ENCODE measurements at places on chromosomes 16 and 17.

GRCh38 chr17:46124695-46125592, 68.3 kb downstream of the KANSL1 start:
- DNase-seq: no peak

- no peak for DNase-seq
Measured at GRCh38 chr16:70608521-70608920, 37.8 kb upstream of the IL34 start.

- no peak for DNase-seq
Measured at GRCh38 chr17:83100220-83100852, 20.9 kb downstream of the METRNL start.

GRCh38 chr16:80120899-80121521, 419.8 kb upstream of the DYNLRB2 start:
- no peak for DNase-seq

DNA sequence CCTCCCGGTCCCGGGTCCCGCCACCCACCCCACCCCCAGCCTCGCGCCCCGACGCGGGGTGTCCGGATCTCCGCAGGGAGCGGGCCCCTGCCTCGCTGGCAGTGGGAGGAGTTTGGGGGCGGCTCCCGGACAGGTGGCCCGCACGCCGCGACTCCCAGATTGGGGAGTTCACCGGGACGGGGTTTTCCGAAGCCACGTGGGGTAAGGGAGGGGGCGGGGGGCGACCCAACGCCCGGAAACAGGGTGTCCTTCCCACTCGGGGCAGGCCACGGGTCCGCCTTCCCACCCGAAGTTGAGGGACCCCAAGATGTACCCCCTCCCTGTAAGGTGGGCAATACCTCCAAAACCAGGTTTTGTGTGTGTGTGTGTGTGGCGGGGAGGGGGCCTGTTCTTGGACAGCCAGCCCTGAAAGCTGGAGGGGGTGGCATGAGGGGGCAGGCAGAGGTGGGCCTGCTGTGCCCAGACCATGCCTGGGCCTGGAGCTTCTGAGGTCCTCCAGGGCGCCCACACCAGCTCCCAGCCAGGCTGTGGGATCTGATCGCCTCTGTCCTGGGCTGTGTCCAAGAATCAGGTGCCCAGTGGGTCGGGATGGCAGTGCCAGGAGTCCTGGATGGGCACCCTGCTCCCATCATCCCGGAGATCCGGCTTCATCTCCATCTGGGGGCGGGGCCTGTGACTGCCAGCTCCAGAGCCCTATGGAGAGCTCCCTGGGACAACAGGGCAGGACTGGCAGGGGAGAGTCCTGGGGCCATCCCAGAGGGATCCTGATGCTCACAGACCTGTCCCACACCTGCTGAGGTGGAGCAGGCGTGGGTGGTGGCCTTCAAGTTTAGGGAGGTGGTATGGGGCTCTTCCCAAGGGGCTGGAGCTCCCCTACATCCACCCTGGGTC, 767 bp downstream of the SYNGR2 start:
- no peak for DNase-seq

Data from BJ (cell line).